ENCODE measurements at places on chromosomes 5 and 9.

DNA sequence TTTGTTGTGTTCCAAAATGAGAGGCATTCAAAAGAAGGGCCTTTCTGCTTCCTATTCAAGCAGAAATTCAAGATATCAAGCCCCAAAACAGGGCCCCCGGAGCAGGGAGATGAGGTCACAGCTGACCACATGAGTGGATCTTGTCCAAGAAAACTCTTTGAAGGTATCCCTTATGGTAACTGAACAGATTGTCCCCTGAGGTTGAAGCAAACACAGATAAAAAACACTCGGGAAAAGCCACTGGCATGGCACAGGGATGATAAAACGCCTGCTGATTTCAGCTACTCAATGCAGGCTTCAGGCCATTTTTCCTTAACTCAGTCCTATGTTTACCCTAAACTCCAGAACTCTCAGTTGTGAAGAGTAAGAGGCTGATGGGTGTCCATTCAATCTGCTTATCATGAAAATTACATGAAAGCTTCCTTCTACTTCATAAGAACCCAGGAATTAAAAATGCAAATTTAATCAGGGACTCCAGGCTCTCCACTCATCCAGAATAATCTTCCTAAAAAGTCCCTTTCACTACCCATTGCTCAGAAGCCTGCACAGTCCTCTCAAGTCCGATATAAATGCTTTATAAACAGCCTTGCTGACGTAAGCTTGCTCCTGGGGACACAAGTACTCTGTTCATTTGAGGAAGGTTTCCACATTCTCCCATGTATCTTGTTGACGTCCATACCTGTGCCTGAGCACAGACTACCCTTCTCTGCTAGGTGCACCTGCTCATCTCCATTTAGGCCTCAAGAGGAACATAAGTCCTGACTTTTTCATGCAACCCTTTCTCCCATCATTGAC lies 35.9 kb upstream of the SLC1A3 start:
- no peak for DNase-seq

DNA sequence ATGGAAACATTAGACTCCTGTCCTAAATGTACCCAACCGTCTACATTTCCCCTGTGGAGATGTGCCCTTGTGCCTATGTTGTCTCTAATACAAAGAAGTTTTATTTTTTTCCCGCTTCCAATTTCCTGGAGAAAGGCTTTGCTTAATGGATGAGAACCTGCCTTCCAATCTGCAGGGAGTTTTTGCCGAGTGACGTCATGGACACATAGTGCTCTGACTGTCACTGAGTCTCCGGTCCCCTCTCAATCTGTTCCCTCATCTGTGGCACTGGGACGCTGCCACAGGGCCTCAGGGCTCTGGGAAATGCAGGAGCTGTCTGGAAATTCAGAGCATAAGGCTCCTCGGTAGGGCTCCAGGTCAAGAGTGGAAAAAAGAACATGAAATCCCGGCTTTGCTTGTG lies 144.8 kb downstream of the PDZD2 start:
- DNase-seq, result no peak

GRCh38 chr5:139445325-139446170 lies 6.2 kb upstream of the DNAJC18 start:
- DNase-seq, result no peak

GRCh38 chr5:14356305-14356704 lies 213.2 kb downstream of the TRIO start:
- no peak for DNase-seq

- DNase-seq, result no peak
Measured at GRCh38 chr9:95517559-95518425, 1.0 kb upstream of the PTCH1 start.

GRCh38 chr9:100794738-100795269 lies 216.9 kb downstream of the CAVIN4 start:
- DNase-seq, result no peak

- DNase-seq, result no peak
Measured at GRCh38 chr5:126561908-126562307, 33.1 kb downstream of the ALDH7A1 start.
